Stimulated activated CD8-positive, alpha-beta memory T cell treated with anti-CD3 and anti-CD28 coated beads, Interleukin-7, amount 100 ng/mL, for 4 hours (primary cell): ENCODE measurements at places on chromosomes 12 and 14.

- DNase-seq: no peak
These were observed 19.1 kb upstream of the PLA2G1B start for GRCh38 chr12:120346681-120347080.

- DNase-seq: no peak
These were observed 97.4 kb downstream of the CDK17 start for GRCh38 chr12:96302687-96303310.

- DNase-seq: no peak
These were observed 126.3 kb upstream of the FBXO33 start for GRCh38 chr14:39558525-39558924.

DNA sequence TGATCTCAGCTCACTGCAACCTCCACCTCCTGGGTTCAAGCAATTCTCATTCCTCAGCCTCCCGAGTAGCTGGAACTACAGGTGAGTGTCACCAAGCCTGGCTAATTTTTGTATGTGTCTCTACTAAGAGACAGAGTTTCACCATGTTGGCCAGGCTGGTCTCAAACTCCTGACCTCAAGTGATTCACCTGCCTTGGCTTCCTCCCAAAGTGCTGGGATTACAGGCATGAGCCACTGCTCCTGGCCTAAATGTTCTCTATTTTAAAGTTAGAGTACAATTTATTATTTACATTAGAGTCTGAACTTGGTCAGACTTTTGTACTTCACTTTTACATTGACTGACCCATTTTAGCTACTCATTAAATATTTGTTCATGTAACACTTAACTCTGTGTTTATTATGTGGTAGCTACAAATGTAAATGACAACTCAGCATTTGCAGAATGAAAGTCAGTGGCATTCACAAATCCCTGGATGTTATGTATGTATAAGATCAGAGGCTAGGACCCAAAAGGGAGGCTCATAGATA, 409.6 kb downstream of the APAF1 start:
- DNase-seq: no peak

GRCh38 chr12:48965298-48965838, 6.2 kb downstream of the WNT10B start:
- DNase-seq: no peak

GRCh38 chr12:94550964-94551363, 91.3 kb upstream of the CEP83 start:
- no peak for DNase-seq

DNA sequence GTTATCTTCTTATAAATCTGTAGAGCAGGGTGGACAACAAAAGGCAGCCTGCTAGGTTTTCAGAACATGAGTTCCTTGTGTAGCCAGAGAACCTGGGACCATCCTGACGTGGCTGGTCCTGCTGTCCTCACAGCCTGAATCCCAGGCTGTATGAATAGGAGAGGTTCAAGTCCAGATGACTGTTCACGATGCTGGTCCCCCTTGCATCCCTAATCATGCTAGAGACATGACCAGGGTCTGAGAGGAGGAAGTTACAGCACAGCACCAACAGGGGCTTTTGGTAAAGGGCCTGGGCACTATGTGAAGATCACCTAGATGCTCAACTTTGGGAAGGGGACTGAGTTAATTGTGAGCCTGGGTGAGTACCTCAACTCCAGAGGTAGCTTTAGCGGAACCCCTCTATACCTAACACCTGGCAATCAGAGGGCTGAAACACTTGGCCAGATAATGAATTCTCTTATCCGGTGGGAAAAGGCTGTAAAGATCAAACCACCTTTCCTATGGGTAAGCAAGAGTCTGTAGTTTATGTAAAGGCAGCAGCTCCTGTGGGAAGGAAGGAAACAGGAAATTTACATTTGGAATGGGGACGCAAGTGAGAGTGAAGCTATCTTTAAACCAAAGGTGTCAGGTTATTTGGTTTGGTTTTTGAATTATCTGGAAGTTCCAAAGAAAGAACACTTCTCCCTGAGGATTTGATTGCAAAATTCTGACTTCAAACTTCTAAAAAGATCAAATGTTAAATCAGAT, 112.8 kb downstream of the DAD1 start:
- DNase-seq: no peak

- DNase-seq: no peak
These were observed 29.5 kb downstream of the SPPL3 start for GRCh38 chr12:120874547-120875245.

- DNase-seq: no peak
These were observed 25.8 kb upstream of the TMCC3 start for GRCh38 chr12:94676031-94676641.

DNA sequence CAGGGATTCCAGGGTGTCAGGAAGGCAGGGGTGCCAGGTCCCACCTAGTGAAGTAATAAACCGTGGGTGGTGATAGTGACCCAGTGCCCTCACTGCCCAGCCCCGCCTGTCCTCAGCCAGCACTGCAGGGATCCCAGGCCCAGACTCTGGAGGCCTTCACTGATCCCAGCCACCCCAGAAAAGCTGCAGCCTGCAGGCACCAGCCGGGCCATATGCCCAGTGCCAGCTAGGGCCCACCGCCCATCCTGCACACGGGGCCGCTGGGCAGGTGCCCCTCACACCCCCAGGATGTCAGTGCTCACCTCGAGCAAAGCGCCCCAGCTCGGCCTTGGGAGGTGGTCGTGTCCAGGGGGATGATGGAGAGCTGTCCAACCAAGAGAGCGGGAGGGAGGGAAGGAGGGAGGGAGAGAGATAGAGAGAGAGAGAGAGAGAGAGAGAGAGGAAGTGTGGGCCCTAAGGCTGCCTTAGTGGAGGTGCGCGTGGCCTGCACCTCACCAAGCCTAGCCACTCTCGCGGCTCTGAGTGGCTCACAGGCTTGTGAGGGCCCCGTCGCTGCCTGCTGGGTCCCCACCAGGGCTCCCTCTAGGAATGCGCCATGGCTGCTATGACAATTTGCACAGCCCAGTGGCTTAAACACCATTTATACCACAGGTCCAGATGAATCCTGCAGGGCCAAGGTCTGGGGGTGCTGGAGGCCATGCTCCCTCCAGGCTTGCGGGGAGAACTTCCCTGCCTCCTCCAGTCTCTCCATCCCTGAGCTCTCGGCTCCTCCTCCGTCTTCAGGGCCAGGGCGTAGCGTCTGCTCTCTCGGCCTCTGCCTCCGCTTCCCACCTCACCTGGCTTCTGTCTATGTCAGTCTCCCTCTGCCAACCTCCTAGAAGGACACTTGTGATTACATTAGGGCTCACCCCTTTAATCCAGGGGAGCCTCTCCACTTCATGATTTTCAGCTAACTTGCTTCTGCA, 401.0 kb downstream of the TMEM121 start:
- DNase-seq: no peak

GRCh38 chr12:59843260-59843843, 247.5 kb downstream of the SLC16A7 start:
- no peak for DNase-seq

- DNase-seq: no peak
These were observed 4.6 kb downstream of the SMUG1 start for GRCh38 chr12:54184024-54184805.
